ENCODE measurements at places on chromosomes 7 and 10. TPM values are rescaled to one million over a fixed set of nuclear protein-coding genes. Genes with fewer than 3 reads are reported as not detected.

The MTURN gene
- total RNA-seq = 13.1 TPM

The CDK1 gene
- 2.6 TPM for total RNA-seq

The LRRC4 gene
- total RNA-seq = 0.46 TPM

The LIPM gene
- not detected for total RNA-seq

The ELN gene
- total RNA-seq = 4.2 TPM

The VPS26A gene
- total RNA-seq = 26.9 TPM

The TMEM176A gene
- total RNA-seq = 1.1 TPM

The KCNIP2 gene
- 1.8 TPM for total RNA-seq

The TYSND1 gene
- total RNA-seq = 8.4 TPM

The NUTM2A gene
- 0.28 TPM for total RNA-seq

The AKR1B15 gene
- 0.43 TPM for total RNA-seq

The TAS2R41 gene
- total RNA-seq = not detected

The CALHM2 gene
- 21.0 TPM for total RNA-seq

The TRIM8 gene
- 62.6 TPM for total RNA-seq

The CALCR gene
- not detected for total RNA-seq

The PRSS58 gene
- not detected for total RNA-seq

The GDF2 gene
- total RNA-seq = not detected

The RASA4B gene
- 1.8 TPM for total RNA-seq

The TMEM184A gene
- 0.09 TPM for total RNA-seq

The CRTAC1 gene
- not detected for total RNA-seq

The MBL2 gene
- total RNA-seq = not detected

The TRIM73 gene
- total RNA-seq = 0.71 TPM

The TUBB8 gene
- total RNA-seq = under 0.01 TPM

The ATG9B gene
- total RNA-seq = 0.37 TPM

The SPDYE16 gene
- total RNA-seq = not detected

The SVOPL gene
- not detected for total RNA-seq

The MSMB gene
- total RNA-seq = not detected

The NOS3 gene
- 1.3 TPM for total RNA-seq

The BMI1 gene
- total RNA-seq = 35.0 TPM

The SSMEM1 gene
- total RNA-seq = 0.09 TPM

The NPSR1 gene
- total RNA-seq = not detected

The SLC13A1 gene
- total RNA-seq = not detected

The STEAP1B gene
- 6.9 TPM for total RNA-seq

The ADAM22 gene
- 0.37 TPM for total RNA-seq

The CRYGN gene
- total RNA-seq = 0.74 TPM

The RHOBTB1 gene
- total RNA-seq = 45.8 TPM

The TMEM243 gene
- 26.9 TPM for total RNA-seq

The SORCS1 gene
- 0.14 TPM for total RNA-seq

The RARRES2 gene
- 46.9 TPM for total RNA-seq

The AKR1C8 gene
- total RNA-seq = not detected

The TFEC gene
- total RNA-seq = under 0.01 TPM

Data from smooth muscle cell of bladder (primary cell).